ENCODE measurements at places on chromosomes 11 and 22.
A peak's percentile ranks its signal among the peaks of the same experiment; 100 is the strongest.

DNA sequence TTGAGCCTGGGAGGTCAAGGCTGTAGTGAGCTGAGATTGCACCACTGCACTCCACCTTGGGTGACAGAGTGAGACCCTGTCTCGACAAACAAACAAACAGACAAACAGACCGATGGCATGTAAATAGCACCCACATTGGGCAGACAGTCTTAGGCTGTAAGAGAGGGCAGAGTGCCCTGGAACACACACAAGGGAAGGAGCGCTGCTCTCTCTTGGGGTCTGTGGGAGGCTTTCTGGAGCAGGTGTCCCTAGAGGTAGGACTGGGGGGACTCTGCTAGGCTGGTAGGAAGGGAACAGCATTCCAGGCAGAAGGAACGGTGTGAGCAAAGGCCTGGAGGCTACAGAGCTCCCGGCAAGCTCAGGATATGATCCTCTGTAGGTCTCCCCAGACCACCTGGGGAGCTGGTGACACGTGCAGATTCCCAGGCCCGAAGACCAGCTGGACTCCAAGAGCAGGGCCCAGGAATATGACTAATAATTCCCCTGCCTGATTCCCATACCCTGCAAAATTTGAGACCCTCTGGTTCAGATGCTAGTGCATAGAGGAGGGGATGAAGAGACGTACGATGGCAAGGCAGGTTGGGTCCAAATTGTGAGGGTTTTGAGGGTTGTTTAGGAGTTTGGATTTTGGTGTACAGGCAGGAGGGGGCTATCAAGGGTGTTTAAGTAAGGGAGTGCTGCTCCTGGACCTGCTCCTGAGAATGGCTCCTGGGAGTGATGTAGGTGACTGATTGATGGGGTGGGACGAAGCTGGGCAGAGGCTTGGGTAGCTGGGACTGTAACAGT, 11.6 kb downstream of the SMIM38 start:
- no peak for DNase-seq

DNA sequence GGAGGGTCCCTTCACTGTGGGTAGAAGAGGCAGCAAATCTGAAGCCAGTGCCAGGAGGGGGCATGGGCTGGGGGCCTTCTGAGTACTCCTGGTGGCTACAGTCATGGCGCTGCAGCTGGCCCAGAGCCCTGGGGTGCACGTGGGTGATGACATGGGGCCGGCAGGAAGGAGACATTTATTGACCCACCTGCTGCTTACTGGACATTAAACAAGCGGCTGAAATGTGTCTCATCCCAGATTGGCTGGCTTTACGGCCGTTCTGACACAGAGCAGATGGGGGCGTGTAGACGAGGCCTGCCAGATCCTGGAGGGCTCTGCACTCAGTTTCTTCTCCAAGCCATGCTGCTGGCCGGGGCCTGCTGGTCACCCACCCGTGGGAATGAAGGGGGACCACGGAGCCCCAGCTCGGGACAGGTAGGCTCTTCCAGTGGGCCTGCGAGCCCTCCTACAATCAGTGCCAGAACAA, 906.9 kb downstream of the BRD1 start:
- DNase-seq: no peak

DNA sequence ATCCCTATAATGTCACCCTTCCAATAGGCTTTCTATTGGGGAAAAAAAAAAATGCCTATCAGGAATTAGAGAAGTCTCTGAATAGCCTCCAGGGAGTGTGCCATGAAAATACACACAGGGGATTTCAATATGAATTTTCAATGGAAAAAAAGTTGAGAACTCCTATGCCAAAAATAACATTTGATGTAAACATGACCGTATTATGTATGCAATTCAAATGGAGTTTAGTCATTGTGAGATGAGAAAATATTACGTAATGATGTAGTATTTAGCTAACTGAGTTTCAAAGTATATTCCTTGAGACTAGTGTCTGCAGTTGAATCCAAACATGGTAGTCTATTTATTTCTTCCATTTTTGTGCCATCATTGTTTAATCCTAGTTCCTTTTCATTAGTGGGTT, 182.3 kb downstream of the BLID start:
- no peak for DNase-seq

GRCh38 chr11:73048446-73048845, 93.7 kb downstream of the FCHSD2 start:
- no peak for DNase-seq

DNA sequence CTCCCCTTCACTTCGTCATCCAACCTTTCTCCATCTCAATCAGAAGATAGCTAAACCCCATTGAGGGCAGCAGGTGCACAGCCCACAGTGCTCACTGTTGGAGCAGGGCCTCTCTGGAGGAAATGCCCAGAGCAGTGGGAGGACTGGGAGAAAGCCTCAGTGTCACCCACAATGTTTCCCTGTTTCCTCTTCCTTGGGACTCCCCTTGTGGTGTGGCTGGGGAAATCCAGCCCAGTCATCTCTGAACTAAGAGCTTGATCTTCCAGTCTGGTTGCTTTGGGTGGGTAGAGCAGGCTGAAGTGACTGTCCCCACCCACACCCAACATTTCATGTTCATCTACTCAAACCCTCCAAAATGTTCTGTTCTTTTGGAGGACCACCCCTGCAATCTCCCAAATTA, 29.8 kb upstream of the EED start:
- DNase-seq: no peak

DNA sequence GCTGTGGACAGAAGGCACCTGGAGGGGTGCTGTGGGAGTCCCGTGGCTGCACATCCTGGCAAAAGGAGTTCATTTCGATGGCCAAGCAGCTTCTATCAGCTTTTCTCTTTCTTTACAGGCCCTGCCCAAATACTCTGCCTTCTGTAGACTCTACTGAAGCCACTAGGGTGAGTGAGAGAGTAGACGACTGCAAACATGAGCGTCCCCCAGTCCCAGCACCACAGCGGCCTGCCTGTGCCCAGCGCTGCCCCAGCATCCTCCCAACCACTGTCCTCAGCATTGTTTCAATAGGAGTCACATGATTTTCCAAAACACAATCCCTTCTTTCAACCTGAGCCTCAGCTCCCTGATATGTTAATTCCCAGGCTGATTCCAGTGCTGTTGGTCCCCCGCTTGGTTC, 110.0 kb downstream of the KIRREL3 start:
- DNase-seq: no peak

DNA sequence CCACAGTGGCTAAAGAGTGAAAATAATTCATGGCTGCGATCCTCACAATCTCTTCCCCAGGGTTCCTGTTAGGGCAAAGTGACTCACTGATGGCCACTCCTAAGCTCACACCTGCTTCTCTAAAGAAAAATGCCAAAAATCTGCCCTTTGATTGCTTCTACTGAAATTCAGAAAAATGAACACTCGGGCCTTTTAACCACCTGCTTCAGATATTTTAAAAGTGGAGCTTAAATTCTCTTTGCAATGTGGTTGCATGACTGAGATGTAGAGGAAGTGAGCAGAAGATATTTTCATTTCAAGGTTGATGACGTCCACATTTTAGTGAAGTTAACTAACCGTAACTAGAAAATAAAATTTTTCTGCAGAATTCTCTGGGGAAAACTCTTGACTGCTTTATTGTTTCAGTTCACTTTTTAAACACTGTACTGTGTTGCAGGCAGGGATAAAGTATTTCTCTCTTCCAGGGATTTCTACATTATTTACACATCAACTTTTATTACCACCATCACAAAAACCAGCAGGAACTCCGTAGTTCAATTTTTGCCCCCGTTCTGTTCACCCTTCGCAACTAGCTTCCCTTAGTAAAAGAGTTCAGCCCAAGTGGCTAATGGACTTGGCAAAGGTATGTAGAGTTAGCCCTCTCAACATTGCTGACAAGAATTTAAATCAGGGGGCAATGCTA, 8.5 kb downstream of the RAB30 start:
- peak; percentile 57 for DNase-seq

GRCh38 chr11:34178209-34178821, 72.9 kb downstream of the NAT10 start:
- DNase-seq: no peak

- DNase-seq: no peak
These were observed 109.7 kb upstream of the RRM1 start for GRCh38 chr11:3984896-3985295.

- DNase-seq: no peak
These were observed 25.9 kb downstream of the IGSF9B start for GRCh38 chr11:133930767-133931448.

GRCh38 chr11:87754685-87755084, 420.6 kb downstream of the RAB38 start:
- no peak for DNase-seq

DNA sequence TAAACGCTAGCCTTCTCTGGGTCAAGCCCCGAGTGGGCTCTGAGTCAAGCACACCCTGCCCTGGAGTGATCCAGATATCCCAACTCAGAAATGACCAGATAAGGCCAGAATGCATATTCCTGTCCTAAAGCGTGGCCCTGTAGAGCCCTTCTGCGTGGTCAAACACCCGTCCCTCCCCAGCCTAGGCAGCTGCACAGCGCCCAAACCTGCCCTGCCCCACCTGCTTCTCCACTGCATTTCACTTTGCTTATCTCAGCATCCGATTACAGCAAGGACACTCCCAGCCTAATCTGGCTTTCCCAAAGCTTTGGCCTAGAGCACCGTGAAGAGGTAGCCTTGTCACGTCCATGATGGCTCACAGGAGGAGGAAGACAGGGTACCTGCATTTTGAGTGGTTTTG, 11.9 kb upstream of the TMPRSS4 start:
- no peak for DNase-seq

DNA sequence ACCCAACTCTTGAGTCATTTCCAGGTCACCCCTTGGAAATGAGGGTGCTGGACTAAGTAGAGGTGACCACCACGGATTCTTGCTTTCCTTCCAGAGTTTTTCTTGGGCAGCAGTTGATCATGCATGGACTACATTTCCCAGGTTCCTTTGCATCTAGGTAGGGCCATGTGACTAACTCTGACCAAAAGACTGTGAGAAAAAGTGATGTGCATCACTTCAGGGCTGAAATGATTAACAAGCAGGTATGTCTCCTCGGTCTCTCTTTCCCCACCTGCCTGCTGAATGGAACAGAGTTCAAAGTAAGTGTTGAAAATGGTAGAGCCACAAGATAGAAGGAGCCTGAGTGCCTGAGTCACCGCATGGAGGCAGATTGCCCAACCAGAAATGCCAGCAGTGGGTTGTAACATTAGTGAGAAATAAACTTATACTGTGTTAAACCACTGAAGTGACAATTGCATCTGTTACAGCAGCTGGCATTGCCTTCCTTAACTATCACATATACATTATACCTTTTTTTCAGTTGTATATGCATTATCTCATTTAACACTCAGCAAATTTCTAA, 113.5 kb downstream of the MN1 start:
- no peak for DNase-seq

GRCh38 chr22:16922706-16923105, 85.3 kb downstream of the GAB4 start:
- DNase-seq: no peak

GRCh38 chr22:39296535-39296934, 22.9 kb downstream of the RPL3 start:
- no peak for DNase-seq

GRCh38 chr11:62553080-62553838, 6.7 kb upstream of the AHNAK start:
- peak; percentile 48 for DNase-seq

- no peak for DNase-seq
These were observed 12.5 kb downstream of the PICALM start for GRCh38 chr11:86056351-86056854.

- DNase-seq: no peak
These were observed 34.7 kb downstream of the CACNG2 start for GRCh38 chr22:36668854-36669253.

- DNase-seq: no peak
These were observed 61.5 kb upstream of the EED start for GRCh38 chr11:86182976-86183584.

GRCh38 chr11:69582756-69583467, 58.0 kb upstream of the CCND1 start:
- DNase-seq: no peak

DNA sequence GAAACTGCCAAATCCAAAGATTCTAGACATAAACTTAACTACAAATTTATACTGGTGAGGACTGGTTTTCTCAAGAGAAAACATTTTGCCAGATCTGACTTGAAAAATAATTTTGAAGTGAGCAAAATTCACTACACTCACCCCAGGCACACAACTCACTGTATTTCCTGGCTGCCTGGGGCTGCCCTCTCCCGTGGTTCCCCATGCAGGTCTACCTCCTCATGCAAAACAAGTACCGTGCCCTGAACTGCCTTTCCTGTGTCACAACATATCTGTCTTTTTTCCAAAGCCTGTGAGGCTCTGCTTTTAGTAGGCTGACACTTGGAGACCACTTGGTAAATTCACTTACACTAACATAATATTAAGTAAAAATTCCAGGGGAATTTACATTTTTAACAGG, 76.4 kb downstream of the LIF start:
- DNase-seq: no peak

DNA sequence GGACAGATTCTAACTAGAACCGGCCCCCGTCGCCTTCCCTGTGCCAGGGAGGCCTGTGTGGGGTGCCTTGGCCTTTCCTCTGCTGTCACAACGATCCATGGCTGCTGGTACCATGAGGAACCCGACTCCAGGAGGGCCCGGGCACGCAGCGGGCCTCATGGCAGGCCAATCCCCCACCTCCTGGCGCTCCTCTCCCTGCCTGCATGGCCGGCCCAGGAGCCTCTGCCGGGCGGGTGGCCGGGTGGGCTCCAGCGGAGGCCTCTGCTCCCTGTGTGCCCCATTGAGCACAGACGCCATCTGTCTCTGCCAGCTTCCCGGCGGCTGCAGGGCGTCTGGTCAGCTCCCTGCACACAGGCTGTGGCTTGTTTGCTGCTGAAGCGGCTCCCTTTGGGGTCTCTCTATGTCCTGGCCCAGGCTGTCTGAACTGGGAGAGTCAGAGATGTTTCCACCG, 86.5 kb downstream of the MYEOV start:
- no peak for DNase-seq

DNA sequence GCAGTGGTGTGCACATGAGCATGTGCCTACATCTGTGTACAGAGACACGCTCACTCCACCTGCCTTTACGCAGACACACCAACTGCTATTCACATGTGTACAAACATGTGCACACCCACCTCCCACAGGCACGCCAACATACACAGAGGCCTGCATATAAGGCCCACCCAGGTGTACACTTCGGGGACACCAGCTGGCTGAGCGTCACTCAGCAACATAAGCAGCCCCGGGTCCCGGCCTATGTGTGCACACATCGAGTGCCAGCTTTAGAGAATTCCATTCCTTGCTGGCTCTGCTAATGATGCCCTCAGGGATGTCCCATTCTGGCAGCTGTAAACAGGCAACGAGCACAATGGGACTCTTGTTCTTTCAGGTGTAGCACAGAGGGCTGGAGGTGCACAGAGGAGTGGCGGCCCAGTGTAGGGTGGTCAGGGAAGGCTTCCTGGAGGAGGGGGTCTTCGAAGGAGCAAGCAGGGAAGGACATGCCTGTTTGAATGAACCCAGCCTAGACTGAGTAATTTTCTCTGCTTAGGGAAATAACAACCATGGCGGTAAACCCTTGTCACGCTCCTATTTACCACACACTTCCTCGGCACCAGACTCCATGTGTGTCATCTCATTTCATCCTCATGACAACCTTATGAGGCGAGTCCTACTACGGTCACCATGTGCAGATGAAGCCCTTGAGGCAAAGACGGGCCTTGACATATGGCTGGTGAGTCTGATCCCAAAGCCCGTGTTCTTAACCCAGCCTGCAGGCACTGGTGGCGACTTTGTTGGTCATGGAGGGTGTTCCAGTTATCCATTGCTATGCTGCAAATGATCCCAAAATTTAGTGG, 35.1 kb downstream of the RPL3 start:
- no peak for DNase-seq

GRCh38 chr22:44685384-44686056, 16.5 kb upstream of the PRR5 start:
- peak; percentile 73 for DNase-seq
